ENCODE measurements at places on chromosomes 7 and 10.

DNA sequence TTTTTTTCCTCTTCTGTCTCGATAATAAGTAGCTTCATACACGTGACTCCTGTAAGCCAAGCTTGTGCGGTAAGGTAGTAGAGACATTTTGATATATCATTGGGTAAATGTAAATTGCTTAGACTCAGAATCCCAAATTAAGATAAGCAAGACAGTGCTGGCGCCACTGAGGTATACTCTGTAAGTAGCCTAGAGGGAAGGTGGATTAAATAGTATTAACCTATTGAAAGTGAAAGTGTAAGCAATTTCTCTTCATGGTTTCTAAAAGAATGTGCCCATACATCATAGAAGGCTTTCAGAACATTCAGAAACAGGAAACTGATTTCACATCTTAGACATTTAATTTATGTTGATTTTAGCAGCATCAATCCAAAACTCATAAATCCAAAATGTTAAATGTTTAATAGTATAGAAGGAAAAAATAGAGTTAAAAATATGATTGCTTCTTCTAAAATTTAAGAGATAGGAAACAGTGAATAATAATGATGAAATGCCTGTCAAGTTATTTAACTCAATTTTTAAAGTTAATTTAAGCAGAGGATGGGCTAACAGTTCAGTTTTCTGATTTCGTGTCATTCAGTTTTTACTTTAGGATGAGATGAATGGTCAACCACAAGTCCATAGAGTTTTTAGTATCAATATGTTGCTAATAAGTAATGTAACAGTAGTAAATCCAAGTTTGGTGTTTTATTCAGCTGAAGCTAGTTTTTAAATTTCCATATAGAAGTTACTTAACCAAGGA, 36.8 kb downstream of the LRRC72 start:
- DNase-seq, result no peak

GRCh38 chr10:3544561-3544960, 240.4 kb downstream of the KLF6 start:
- DNase-seq, result no peak

DNA sequence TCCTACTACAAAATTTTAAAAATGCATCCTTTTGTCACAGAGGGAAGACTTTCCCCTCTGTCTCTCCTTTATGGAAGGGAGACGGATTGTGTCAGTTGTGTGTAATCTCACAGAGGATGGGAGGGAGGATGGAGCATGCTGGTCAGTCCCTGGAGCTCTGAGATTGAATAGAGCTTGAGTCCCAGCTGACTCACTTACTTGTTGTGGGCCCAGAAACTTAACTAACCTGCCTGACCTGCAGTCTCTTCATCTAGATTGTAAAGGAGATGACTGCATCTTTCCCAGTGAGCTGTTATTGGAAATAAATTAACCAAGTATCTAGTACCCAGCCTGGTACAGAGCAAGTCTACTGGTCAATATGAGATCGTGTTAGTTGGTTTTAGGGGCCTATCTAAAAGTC, 77.9 kb upstream of the ADO start:
- DNase-seq, result no peak

DNA sequence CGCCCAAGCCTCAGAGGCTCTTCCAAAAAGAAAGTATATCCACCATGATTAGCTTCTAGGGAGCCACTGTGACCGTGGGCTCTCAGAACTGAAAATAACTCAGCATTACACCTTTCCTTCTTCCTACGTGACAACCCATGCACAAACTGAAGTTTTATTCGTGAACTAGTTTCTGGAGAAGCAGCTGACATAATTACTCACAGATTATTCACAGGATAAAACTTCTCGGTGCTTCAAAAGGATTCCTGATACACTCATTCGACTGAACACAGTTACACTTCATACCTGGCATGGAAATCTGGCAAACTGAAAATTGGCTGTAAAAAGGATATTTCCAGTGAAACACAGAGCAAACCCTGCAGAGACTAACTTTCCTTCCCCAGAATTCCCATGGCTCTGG, 139.2 kb upstream of the PTER start:
- no peak for DNase-seq

- peak; percentile 69 for DNase-seq
Measured at GRCh38 chr7:51376420-51377092, 59.9 kb upstream of the COBL start.

GRCh38 chr10:102632394-102633111, 11.7 kb upstream of the TRIM8 start:
- no peak for DNase-seq

- no peak for DNase-seq
Measured at GRCh38 chr7:148185041-148185440, 405.5 kb upstream of the C7orf33 start.

DNA sequence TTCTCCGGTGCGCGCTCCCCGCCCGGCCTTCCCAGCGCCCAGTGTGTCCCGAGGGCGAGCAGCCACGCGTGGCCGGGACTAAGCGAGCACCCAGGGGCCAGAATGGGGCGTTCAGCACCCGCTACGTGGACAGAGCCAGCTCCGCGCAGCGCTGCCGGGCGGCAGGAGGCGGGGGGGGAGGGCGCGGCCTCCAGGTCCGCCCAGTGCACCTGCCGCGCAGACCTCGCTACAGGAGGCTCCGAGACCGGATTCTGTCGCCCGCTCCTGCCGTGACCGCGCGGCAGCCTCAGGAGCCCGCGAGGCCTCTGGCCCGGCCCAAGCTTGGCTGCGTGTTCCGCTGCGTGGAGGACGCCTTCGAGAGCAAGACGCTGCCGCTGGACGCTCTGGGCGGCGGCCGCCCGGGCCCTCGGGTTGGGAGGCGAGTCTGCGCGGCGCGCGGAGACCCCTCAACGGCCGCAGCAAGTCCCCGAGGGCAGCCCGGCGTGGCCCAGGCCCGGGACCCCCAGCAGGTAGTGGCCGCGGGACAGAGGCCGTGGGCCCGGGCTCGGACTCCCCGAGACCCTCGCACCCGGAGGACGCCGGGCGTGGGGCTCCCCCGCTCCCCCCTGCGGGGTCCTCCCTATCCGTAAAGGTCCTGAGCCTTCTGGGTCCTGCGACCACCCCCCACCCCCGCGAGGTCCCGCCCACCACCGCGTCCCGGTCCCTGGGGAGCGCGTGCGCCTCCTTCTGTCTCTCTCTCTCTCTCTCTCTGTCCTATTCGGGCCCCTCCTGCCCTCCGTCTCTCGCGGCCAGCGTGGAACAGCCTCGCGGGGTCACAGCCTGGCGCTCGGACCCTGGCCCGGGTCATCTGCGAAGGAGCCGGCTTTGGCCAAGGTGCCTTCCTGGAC, 904 bp upstream of the DPYSL4 start:
- DNase-seq, result peak; percentile 47

DNA sequence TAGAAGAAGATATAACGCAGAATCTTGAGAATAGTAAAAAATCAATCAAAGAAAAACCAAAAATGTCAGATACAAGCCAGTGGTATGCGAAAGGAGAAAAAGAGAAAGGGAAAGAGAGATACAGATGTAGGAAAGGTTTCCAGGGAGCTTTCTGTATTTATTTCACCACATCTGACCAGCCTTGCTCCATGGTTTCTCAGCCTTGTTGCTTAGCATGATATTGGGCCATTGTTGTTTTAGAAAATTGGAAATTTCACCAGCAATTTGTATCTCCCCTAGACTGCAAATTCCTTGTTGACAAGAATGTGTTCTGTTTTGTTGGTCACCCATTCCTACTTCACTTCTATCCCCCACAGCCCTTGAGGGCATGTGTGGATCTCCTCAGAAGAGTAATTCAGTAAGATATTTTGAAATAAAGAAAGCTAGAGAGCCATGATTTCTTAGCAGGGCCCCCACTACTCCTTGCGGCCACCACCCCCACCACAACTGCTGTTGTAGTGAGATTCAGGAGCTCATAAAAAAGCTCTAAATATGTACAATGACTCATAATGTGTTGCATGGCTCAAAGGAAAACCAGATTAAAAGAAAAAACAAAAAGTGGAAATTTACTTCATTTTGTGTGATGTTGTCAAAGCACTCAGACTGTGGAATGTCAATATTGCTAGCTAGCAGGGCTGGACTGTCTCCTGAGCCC, 138.7 kb downstream of the CHRM2 start:
- no peak for DNase-seq

GRCh38 chr7:37508118-37508517, 59.5 kb upstream of the ELMO1 start:
- no peak for DNase-seq

DNA sequence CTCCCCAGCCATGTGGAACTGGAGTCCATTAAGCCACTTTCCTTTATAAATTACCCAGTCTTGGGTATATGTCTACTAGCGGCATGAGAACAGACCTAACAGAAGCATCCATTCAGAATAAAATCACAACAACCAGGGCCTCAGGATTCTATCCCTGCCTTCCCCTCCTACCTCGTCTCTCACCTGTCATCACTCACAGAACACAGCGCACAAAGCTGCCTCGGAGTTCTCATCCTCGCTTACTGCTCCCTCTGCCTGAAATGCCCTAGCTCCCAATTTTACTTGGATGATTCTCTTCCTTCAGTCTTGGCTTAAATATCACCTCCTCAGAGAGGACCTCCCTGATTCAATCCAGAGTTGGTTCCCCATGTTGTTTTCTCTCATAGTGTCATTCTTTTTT, 70.7 kb upstream of the AFAP1L2 start:
- no peak for DNase-seq

GRCh38 chr7:7152315-7152714, 30.0 kb upstream of the C1GALT1 start:
- no peak for DNase-seq

GRCh38 chr10:116014871-116015582, 258.0 kb downstream of the GFRA1 start:
- DNase-seq, result no peak

DNA sequence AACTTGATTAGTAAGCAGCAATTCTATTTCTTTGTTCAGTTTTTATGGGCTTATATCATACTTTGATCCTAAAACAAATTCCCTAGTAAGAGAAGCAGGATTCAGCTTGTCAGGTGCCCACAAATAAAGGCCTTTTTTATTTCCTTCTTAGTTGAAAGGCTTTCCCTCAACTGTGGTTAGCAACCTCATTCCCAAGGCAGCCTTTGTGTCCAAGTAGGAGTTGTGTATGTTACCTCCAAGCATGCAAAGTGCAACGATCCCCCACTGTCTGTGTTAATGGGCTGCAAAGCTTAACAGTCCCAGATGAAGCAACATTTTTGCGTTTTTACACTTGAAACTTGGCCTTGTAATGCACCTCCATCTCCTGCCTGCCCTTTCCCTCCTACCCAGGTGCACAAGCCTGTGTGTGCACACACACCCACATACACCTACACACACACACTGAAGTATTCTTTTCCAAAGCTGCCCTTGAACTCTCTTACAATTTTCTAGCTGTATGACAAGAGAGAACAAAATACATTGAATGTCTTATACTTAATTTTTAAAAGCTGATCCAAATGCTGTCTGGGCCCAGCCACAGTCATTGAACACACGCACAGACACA, 278.2 kb downstream of the SNX13 start:
- DNase-seq, result no peak

DNA sequence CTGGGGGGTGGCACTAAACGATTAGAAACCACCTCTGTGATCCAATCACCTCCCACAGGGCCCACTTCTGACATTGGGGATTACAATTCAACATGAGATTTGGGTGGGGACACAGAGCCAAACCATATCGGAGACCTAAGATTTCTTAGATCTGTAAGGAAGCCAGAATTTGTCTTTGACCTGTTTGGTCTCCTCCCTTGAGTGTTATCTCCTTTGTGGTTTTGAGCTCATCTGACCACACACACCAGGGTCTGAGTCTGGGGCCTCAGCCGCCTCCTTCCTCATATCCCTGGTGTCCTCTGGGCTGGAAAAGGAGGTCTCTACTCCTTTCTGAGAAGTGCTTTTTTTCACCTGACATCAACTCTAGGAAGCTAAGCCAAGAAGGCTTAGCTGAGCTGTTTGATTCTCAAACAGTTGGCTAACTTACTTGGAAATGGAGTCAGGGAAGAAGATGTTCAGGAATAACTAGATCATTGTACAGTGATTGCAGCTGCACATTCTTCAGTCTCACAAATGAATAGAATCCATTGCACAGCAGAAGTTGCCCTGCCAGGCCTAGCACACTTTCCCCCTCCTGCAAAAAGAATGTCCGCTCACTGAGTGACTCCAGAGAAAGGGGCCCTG, 167.4 kb downstream of the ARHGAP21 start:
- DNase-seq, result no peak

GRCh38 chr7:156975620-156976019, 26.1 kb downstream of the NOM1 start:
- DNase-seq, result peak; percentile 59

DNA sequence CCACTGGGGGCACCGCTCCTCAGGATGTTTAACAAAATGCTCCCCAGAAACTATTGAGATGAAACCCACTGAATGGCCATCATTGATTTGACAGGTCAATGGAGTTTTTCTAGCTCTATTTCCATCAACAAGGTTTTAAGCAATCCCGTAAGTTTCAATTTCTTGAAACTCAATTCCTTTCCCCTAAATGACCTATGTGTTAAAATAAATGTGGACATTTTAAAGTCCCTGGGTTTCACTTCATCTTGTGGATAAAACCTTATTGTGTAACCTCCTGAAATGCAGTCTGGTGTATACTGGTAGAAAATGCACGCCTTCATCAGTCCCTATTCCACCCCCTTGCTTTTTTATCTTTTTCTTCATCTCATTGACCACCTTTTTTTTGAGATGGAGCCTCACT, 8.9 kb upstream of the C7orf33 start:
- DNase-seq, result no peak

DNA sequence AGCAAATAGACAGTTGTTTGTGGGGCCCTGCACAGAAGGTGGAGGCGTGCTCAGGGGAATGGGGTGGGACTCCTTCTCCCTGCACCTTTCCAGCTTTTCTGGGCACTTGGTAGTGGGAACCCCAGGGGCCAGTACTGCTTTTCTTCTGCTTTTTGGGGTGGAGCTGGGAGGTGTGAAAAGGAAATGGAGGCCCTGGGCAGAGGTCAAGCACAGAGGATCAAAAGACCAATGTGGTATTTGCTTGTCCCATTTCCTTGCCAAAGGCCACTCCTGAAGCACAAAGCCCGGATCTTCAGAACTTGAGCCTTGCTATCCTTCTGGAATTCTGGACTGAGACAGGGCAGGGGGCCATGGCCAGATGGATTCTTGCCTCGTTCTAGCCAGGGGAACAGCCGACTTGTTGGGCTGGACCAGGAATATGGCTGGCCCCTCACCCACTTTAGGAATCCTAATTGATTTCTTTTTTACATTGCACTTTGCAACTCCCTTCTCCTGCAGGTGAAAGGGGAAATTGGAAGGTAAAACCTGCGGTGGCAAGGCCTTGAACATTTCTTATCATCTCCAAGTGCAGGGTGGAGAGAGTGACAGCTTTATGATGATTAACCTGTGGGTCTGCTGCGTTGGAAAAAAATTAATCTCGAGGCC, 26.5 kb downstream of the ADRA2A start:
- no peak for DNase-seq

- no peak for DNase-seq
Measured at GRCh38 chr7:128974241-128974934, 36.7 kb downstream of the IRF5 start.

DNA sequence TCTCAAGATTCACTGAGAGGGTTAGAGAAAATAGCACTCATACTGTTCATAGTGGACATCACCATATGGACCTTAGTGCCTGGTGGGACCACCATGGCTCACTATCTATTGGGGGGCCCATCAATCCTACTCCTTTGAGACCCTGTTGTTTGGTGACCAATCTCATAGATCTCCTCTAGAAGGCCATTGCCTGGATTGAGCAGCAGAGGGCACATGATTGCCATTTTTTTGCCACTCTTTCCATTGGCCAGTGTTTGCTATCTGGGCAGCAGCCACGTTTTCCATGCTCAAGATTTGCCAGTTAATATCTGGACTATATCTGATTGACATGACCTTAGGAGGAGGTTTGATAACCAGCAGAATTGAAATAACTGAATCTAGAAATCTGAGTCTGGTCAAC, 244.5 kb downstream of the ITGB1 start:
- DNase-seq, result no peak

All from NCI-H774 (cell line).